ENCODE measurements at places on chromosomes 4 and X.

DNA sequence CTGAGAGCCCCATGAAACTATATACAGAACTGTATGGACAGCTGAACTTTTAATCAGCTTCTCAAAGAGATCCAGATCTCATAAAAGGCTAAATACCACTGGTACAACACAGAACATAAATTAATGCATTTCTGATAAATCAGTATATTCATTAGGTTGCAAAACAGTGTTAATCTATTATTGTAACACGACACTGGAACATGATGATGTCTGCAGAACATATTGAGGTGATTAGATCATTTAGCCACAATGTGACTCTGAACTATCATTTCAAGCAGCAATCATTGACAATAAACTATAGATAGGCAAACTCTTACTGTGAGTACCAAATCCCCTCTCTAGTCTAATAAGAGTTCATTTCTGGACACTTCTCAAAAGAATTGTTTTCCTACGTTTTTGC, 50.3 kb downstream of the GASK1B start:
- DNase-seq: no peak

GRCh38 chr4:123037804-123038203, 115.4 kb upstream of the NUDT6 start:
- no peak for DNase-seq

DNA sequence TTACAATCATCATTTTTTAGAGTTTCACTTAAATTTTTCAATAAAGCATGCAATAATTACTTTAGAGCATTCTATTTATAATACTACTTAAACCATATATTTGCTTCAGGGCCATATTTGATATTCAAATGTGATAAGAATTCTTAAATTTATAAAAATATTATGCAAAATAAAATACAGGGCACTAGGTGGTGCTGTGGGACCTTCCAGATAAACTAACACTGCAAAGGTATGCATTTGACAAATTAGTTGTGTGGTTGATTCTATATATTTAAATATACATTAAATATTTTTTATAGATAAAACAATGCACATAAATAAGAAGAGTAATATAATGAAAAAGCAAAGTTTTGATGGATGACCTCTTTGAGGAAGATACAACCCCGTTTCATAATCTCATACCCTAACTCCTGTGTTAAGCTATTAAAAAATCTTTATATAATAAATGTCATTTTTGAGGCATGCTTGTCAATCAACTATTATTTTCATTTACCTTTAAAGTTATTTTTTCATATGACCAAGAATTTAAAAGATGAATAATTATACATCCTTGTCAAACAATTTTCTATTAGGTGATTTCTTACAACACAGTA, 128.4 kb downstream of the REELD1 start:
- DNase-seq: peak; percentile 41

DNA sequence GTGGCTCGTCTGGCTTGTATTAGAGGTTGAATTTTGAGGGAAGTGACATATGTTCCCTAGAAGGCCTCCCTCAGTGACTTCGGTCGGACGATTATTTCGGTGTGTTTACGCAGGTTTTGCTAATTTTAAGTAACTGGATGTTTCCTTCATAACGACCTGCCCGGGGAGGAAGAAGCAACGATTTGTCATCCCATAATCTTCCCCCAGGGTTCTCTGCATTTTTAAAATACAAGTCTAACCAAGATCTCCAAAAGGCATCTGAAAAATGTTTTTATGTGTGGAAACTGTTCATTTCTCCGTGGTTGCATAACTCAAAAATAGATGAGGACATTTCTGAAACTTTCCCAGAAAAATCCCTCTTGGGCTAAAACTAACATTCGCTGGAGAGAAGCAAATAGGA, 195.4 kb downstream of the SHOX start:
- no peak for DNase-seq

GRCh38 chr4:6649216-6649615, 8.7 kb downstream of the MRFAP1 start:
- DNase-seq: no peak

DNA sequence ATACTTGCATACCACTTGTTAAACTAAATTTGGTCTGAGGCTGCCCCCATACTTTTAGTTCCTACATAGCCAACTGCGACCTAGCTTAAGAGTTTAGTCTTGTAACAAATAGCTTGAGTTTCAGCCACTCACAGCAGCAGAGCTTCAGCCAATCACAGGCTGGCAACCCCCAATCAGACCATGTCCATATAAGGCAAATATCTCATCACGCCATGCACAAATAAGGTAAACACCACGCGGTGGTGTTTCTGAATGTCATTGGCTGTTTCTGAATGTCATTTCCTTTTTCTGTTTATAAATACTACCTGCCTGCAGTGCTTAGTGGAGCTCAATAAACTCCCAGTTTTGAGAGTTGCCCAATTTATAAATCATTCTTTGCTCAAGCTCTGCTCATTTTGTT, 143.1 kb upstream of the MAD2L1 start:
- no peak for DNase-seq

GRCh38 chrX:101785142-101785541, 125.5 kb upstream of the ARMCX2 start:
- no peak for DNase-seq

- DNase-seq: peak; percentile 18
These were observed 11.8 kb upstream of the DCUN1D4 start for GRCh38 chr4:51831133-51831532.

- no peak for DNase-seq
These were observed 69.8 kb upstream of the PRSS48 start for GRCh38 chr4:151207186-151207585.

DNA sequence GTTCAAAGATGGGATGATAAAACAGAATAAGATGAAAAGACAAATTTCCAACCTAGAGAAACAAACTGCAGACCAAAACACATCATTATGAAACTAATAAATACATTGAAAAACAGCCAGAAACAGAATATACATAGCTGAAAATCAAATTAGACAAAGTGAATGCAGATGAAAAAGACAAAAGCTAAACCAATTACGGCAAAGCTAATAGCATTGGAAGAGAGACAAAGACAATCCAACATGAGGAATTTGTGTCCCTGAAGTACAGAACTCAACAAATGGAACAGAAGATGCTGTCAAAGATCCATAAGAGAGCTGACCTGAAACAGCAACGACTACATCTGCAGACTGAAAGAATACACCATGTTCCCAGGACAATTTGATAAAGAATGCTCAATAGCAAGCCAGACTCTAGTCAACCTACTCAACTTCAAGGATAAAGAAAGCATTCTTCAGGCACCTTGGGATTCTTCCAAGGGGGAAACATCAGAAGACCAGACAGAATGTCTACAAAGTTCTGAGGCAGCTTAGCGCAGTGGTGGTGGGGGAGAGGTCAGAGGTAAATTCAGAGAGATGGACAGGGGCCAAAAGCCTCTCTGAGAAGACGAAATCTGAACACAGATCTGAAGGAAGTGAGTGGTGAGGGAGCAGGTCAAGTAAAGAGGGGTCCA, 27.4 kb upstream of the IRAK1 start:
- DNase-seq: no peak

GRCh38 chr4:27022963-27023362, 162.3 kb downstream of the STIM2 start:
- no peak for DNase-seq

- DNase-seq: no peak
These were observed 257.7 kb downstream of the OPHN1 start for GRCh38 chrX:68175562-68175961.

- DNase-seq: no peak
These were observed 69.1 kb upstream of the UCP1 start for GRCh38 chr4:140637836-140638235.

DNA sequence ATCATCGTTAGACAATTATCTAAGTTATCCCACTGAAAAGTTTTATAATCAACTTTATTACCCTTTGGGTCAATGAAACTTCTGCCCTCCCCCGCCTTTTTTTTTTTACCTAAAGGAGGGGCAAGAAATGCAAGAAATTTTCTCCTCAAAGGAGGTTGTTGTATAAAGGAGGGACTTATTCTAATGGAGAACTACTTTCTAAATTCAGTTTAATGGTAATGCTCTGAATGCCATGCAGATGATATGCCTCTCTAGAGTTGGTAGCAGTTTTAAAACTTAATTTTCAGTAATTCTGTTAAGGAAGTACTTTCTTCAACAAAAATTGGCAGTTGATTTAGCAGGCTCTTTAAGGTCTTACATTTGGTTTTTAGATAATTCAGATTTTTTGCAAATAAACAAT, 23.3 kb downstream of the PDLIM5 start:
- no peak for DNase-seq

DNA sequence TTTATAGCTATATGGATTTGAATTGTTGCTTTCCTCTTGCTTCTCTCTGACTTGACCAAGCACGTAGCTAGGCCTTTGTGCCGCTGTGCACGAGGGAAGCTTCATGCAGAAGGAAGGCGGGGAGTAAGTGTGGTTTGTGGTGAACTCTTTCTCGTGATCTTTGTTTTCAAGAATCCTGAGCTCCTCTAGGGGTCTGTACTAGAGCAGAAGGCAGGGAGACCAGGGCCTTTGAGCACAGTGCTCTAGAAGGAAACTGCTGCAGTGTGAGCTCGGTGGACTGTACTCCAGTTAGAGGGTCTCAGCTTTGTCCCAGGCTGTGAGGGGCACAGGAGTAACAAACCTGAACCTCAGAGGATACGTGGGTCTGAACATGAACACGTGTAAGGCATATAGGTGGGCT, 49.0 kb downstream of the AGA start:
- DNase-seq: no peak

DNA sequence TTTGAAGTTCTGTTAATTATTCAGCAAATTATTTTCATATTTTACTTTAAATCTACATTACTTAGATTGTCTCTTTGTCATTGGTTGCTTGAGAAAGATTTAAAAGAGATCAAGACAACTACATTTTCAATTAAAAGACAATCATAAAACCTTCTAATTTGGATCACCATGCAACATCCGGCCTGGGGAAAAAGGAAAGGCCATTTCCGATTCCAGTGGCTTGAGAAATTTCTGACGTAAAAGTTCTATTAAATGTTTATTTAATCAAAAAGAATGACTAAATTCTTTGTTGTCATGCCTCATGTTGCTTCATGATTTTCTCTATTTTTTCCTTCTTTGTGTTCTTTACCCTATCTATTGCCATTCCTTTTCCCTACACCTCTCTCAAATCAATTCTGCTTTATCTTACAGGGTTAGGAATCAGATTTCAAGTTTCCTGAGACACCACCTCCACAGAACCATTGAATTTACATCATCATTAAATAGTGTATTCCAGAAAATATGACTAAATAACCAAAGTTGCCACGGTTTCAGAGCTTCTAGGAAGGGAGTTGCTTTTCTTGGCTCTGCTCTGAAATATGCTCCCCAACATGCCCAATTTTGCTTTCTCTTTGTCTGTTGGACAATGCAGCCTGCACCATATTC, 124.6 kb upstream of the ACSL4 start:
- no peak for DNase-seq

DNA sequence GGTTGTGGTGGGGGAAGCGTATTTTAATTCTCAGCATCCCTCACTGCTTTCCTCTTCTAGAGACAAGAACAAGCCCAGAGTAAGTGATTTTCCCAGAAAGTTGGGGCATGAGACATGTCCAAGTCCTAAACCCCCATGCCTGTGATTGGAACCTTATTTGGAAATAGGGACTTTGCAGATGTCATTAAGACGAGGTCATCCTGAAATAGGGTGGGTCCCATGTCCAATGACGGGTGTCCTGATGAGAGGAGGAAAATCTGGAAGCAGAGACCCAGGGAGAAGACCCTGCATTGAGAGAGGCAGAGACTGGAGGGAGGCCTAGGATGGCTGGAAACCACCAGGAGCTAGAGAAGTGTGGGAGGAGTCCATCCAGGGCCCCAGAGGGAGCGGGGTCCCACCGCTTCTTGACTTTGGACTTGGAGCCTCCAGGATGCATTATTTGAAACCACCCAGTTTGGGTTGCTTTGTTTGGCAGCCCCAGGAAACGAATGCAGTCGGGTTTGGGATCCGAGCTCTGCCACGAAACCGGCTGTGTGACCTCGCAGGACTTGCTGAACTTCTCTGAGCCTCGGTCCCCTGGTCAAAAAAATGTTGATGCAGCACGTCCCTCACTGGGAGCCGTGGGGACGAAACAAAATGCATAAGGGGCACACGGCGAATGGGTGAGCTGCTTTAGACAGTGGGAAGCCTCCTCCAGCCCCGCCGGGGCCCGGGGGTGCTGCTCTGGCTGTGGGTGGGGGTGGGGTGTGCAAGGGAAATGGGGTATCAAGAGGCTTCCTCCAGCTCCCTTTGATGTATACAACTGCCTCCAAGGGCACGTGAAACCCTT, 113.9 kb downstream of the CPZ start:
- no peak for DNase-seq

- DNase-seq: peak; percentile 63
These were observed 29.3 kb downstream of the INTS12 start for GRCh38 chr4:105679186-105679585.

DNA sequence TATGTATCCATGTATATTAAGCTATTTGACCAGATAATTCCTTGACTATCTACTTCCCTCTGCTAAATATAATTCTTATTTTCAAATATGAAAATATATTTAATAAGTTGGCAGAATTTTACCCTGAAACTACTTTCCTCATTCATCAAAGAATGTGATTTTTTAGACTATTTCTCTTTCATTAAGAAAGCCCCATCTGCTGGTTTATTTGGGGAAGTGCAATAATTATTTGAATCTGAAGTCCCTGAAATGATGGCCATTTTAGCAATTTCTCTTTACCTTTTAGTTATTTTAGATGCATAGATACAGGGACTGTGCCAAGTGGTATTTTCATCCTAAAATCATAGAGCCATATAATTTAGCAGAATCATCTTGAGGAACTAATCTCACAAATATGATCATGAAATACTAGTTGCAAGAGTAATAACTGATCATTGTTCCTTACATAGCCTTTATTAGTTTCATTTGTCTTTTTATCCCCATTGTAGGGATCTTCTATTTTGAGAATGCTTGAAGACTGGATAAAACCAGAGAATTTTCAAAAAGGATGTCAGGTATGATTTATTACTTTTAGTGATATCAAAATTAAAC, 39.0 kb downstream of the ENPEP start:
- DNase-seq: no peak
